Gastroesophageal sphincter (tissue), 4 donors: ENCODE measurements at places on chromosomes 5 and 9. TPM values are rescaled to one million over a fixed set of nuclear protein-coding genes. Genes with fewer than 3 reads are reported as not detected.

TMEM252 gene
- total RNA-seq = not detected

DNA sequence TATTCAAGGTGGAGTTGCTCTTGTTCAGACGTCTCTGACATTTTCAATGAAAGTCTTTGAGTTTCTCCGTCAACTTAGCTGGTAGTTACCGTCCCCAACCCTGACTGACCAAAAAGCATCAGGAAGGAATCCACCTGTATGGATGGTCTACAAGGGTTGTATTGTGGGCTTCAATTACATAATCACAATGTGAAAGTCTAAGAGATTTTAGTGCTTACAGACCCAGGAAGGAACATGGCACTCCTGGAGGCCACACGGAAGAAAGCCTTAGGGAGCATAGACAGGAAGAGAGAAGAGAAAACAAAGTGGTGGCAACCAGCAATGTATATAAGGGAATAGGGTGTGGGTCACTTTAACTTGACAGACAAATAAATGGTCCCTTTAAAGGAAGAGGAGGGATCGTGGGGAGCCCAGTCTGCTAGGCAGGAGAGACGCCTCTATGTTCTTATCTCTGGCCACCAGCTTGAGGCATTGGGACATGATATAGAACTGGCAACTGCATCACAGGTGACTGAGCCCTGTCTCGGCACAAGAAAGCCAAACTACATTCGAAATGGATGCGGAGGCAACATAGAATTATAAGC lies 80.4 kb downstream of the ALDH7A1 start:
- ATAC-seq = no peak

C5orf34 gene
- total RNA-seq = 0.31 TPM

DNA sequence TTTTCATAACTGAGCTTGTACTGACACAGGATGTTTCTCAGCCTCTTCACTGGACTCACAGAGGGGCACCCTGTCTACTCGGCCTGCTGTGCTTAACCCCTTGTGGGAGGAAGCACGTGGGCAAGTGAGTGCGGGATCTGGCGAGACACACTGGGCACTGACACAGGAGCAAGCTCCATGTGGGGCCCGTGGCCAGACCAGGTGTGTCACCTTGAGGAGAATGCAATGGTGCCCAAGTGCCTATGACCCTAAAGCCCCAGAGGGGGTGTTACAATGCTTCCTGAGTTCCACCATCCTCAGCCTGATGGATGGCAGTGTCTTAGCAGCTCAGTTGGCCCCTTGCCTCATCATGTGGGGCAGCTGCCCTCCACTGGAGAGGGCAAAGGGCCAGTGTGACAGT lies 128.9 kb downstream of the ALDH1A1 start:
- ATAC-seq = no peak

- no peak for ATAC-seq
These were observed 43.7 kb upstream of the ITGA1 start for GRCh38 chr5:52743970-52744369.
